CD8-positive, alpha-beta memory T cell (primary cell): ENCODE measurements at places on chromosomes 4 and X. TPM values are rescaled to one million over a fixed set of nuclear protein-coding genes. Genes with fewer than 3 reads are reported as not detected.

The P2RY4 gene
- total RNA-seq: 0.18 TPM

The STPG2 gene
- total RNA-seq: not detected

The DCAF8L2 gene
- total RNA-seq: not detected

The STOX2 gene
- not detected for total RNA-seq

The KIF4A gene
- total RNA-seq: 17.7 TPM

The PDE6B gene
- 9.3 TPM for total RNA-seq

The CXCL1 gene
- not detected for total RNA-seq

The CXCL9 gene
- 1.5 TPM for total RNA-seq

The RPA4 gene
- total RNA-seq: 0.58 TPM

The CITED1 gene
- total RNA-seq: not detected

The ASIC5 gene
- not detected for total RNA-seq

The HMX1 gene
- not detected for total RNA-seq

The EDA gene
- total RNA-seq: 0.57 TPM

The MEPE gene
- total RNA-seq: not detected

The LRPAP1 gene
- 94.9 TPM for total RNA-seq

The CXorf49 gene
- not detected for total RNA-seq

The SORCS2 gene
- total RNA-seq: not detected

The SHROOM2 gene
- not detected for total RNA-seq

The QRFPR gene
- total RNA-seq: not detected

The LIMCH1 gene
- not detected for total RNA-seq

The HMGN5 gene
- 2.7 TPM for total RNA-seq

The RBM41 gene
- 11.9 TPM for total RNA-seq

The GYG2 gene
- not detected for total RNA-seq

The FBXL5 gene
- total RNA-seq: 25.1 TPM

The BTK gene
- total RNA-seq: 0.48 TPM

The NXF2B gene
- not detected for total RNA-seq

The BEX2 gene
- 9.0 TPM for total RNA-seq

The MAGED4 gene
- total RNA-seq: 0.59 TPM

The CFAP97 gene
- total RNA-seq: 49.9 TPM
